Left ventricle myocardium superior (tissue), 1 donor: ENCODE measurements at places on chromosomes 5 and 9. TPM values are rescaled to one million over a fixed set of nuclear protein-coding genes. Genes with fewer than 3 reads are reported as not detected.

ARPC5L gene
- total RNA-seq: 41.1 TPM

- no peak for DNase-seq
Observed at GRCh38 chr5:2194236-2194555, 311.5 kb upstream of the IRX4 start.

GRCh38 chr5:157303667-157304327 is 37.9 kb downstream of the CYFIP2 start:
- DNase-seq: peak; percentile 87

ABITRAM gene
- total RNA-seq: 16.3 TPM

- no peak for DNase-seq
Observed at GRCh38 chr5:105587963-105588662, 2025.5 kb upstream of the NUDT12 start.

DNA sequence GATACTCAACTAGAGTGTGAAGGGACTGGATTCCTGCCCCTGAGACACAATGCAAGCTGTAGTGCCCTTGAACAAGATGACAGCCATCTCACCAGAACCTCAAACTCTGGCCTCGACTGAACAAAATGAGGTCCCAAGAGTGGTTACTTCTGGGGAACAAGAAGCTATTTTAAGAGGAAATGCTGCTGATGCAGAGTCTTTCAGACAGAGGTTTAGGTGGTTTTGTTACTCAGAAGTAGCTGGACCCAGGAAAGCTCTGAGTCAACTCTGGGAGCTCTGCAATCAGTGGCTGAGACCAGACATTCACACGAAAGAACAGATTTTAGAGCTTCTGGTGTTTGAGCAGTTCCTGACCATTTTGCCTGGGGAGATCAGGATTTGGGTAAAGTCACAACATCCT is 2.4 kb downstream of the ZNF483 start:
- no peak for DNase-seq

DNA sequence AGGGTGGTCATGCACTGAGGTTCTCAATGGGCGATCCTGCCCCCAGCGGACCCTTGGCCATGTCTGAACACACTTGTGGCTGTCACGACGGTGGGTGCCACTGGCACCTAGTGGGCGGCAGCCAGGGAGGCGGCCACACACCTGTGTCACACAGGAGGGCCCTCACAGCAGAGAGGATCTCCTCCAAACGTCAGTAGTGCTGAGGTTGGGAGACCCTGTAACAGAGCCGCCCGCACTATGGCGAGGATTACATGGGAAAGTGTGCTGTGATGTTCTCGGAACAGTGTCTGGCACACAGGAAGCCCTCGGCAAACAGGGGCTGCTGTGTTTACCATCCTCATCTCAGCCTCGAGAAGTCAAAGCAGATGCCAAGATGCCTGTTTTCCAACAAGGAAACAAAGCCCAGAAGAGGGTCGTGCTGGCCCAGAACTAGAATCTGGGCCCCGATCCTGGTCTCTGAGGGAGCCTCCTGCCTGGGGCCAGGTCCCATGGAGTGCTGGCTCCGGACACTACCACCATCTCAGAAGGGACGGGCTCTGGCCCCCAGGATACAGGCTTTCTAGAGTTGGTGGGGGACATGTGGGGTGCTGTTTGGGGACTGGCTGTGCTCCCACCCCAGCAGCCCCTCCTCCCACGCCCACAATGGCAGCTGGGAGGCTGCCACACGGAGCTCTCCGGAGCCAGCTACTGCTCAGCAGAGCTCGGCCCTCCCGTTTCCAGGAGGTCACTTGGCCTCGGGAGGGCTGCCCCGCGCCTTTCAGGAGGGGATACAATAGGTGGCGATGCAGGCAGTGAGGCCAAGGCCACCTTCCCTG is 48.2 kb downstream of the DBH start:
- DNase-seq: peak; percentile 59

- peak; percentile 26 for DNase-seq
Observed at GRCh38 chr9:17906841-17907778, 328.2 kb downstream of the SH3GL2 start.

MLANA gene
- total RNA-seq: not detected

GRCh38 chr9:105975886-105976645 is 281.7 kb downstream of the TMEM38B start:
- DNase-seq: no peak

DNA sequence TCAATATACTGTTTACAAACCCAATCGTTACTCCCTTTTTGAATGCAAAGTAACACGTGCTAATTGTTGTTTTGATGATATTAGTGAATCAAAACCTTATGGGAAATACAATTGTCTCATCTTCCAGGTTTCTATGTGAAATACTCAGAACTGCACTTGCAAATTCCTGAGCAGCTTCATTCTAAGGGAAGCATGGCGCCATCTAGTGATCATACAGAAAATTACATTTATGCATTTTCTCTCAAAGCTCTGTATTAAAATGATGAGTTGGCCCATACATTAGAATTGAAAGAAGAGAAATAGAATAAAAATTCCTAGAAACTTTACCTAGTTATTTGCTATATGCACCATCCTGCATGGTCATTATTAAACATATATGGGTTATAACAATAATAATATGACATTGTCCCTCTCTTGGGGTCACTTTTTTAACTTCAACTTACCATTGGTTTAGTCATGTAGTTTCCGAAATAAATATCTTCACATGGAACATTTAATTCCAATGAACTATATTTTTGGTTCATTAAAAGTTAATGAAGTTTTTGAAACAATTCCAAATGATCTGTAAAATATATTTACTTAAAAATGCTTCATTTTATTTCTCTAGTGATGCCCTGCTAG is 220.0 kb downstream of the PDE4D start:
- no peak for DNase-seq

- DNase-seq: no peak
Observed at GRCh38 chr5:135227064-135228022, 171.7 kb downstream of the MACROH2A1 start.

GRCh38 chr9:102135768-102136167 is 397.3 kb upstream of the GRIN3A start:
- no peak for DNase-seq

DNA sequence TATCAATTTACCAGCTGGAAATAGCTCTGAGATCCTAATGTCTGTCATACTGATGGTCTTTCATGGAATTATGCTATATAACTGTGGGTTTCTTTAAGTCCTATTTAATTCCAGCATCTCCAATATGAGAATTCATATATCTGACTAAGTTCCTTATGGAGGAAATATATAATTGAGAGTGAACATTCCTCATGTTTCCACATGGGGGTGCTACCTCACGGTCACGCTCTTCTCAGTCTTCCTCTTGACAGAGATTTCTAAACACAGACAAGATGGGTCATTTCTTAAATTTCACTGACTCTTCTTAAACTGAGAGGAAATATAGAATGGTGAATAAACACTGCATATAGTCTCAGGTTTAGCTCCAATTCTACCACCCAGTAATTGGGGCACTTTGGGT is 212.1 kb downstream of the SLF1 start:
- DNase-seq: no peak

GRCh38 chr9:134065612-134066419 is 2.0 kb downstream of the BRD3 start:
- no peak for DNase-seq

ADAMTS2 gene
- 4.3 TPM for total RNA-seq

GRCh38 chr5:111929261-111929660 is 172.3 kb upstream of the NREP start:
- no peak for DNase-seq

GARIN3 gene
- total RNA-seq: not detected

GABRA1 gene
- not detected for total RNA-seq

DNAI1 gene
- total RNA-seq: not detected

DNA sequence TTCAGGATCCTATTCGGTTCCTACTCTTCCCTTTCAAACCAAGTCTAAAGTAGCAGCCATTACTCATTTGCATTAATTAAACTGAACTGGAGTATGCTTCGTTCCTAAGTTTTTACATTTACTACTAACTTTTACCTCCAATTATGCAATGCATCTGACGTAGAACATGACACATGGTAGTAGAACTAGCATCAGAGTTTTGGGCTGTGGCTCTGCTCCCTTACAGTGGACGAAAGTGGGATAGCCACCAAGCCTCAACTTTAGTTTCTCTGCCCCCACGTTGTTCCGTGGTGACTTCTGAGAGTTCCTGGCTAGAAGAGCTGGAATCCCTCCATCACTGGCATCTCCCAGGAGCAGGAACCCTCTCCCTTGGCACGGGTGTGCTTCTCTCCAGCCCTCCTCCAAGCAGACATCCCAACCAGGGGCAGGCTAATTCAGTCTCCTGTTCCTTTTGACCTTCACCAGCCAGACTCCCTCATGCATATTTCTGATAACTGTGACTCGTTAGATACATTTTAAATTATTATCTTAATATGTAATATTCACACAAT is 2.9 kb downstream of the IFNE start:
- DNase-seq: no peak

DNA sequence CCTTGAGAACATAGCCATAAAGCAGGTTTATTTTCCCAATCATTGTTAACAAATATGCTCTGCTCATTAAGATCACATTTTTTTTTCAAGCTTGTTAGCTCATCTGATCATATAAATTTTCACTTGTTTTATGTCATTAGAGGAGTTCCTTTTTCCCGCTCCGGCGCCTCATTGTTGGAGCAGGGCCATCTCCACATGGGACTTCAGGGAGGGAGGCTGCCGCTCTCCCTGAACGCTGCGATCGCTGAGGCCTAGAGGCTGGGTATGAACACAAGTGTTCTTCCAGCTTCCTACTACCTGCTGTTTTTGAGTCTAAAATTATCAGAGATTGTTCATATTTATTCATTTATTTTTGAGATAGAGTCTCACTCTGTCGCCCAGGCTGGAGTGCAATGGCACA is 246.9 kb downstream of the MPDZ start:
- no peak for DNase-seq

ADRB2 gene
- 5.4 TPM for total RNA-seq

LHX3 gene
- total RNA-seq: not detected

- no peak for DNase-seq
Observed at GRCh38 chr5:179139111-179139935, 79.2 kb downstream of the ZNF354C start.

DNA sequence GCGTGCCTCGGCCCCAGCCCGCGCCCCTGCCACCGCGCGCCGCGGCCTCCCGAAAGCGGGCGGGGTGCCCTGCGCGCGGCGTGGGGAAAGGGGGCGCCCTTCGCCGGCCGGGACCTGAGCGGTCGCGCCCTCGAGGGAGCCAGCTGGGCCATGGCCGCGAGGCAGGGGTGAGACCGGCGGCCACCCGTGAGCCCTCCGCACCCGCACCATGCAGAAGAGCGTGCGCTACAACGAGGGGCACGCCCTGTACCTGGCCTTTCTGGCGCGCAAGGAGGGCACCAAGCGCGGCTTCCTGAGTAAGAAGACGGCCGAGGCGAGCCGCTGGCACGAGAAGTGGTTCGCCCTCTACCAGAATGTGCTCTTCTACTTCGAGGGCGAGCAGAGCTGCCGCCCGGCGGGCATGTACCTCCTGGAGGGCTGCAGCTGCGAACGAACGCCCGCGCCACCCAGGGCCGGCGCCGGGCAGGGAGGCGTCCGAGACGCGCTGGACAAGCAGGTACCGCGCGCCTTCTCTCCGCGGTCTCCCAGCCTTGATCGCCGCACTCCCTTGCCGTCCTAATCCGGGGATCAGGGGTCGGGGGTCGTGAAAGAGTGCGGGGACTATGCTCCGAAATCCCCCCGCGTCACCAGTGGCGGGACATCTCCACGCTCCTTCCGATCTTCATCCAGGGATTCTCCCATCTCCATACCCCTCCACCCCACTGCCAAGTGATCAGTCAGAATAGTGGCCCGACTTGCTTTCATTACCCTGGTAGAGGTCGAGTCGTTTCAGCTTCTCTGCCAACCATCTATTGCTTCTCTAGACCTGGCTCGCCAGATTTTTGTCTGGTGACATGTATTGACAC is 590 bp downstream of the RASGRF2 start:
- DNase-seq: peak; percentile 59

GRCh38 chr9:131733541-131734061 is 6.3 kb downstream of the RAPGEF1 start:
- DNase-seq: peak; percentile 38

GRCh38 chr9:117121316-117121715 is 293.5 kb downstream of the ASTN2 start:
- no peak for DNase-seq

PRSS3 gene
- total RNA-seq: not detected

TRIM52 gene
- total RNA-seq: 10.0 TPM

UBTD2 gene
- 8.7 TPM for total RNA-seq

GRCh38 chr9:25562101-25562500 is 116.1 kb downstream of the TUSC1 start:
- DNase-seq: no peak

TIMD4 gene
- total RNA-seq: not detected

GNAQ gene
- total RNA-seq: 13.7 TPM

RALGDS gene
- 33.1 TPM for total RNA-seq

DNA sequence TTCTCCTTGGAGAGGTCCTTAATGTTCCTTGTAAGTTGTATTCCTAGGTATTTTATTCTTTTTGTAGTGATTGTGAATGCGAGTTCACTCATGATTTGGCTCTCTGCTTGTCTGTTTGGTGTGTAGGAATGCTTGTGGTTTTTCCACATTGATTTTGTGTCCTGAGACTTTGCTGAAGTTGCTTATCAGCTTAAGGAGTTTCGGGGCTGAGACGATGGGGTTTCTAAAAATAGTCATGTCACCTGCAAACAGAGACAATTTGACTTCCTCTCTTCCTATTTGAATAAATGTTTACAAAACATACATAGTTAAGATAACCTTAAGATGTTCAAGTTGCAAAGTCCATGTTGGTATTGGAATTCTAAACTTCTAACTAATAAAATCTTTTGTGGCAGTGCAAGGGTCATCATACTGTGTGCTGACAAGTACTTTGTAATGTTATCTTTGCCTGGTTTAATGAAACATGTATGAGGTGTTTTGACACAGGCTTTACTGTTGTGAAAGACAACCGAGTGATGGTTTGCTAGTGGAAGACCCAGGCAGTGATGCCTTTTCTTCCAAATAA is 286.2 kb downstream of the MRPS30 start:
- DNase-seq: no peak

DNA sequence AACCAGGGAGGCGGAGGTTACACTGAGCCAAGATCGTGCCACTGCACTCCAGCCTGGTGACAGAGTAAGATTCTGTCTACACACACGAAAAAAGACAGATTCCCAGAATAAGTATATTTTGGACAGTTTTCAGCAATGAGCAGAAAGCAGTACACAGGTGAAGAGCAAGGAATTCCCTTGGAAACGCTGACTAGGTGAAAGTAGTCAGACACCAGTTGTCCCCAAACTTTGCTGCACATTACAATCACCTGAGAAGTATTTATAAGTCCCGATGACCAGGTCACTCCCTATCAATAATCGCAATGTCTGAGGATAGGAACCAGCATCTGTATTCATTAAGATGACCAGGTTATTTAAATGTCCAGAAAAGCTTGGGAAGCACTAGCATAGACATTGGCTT is 78.3 kb downstream of the CPLANE1 start:
- DNase-seq: no peak

- DNase-seq: no peak
Observed at GRCh38 chr9:87546704-87547103, 49.0 kb downstream of the DAPK1 start.

- no peak for DNase-seq
Observed at GRCh38 chr9:126150411-126151030, 176.1 kb upstream of the MVB12B start.

LCN15 gene
- 0.59 TPM for total RNA-seq

- DNase-seq: no peak
Observed at GRCh38 chr9:426976-427375, 212.3 kb downstream of the DOCK8 start.

SLC25A2 gene
- total RNA-seq: not detected

- no peak for DNase-seq
Observed at GRCh38 chr9:96040591-96041461, 165.3 kb downstream of the ERCC6L2 start.
